NCI-H526 treated with DMSO at 0.1 percent for 48 hours (cell line): ENCODE measurements at places on chromosomes 4 and X.

DNA sequence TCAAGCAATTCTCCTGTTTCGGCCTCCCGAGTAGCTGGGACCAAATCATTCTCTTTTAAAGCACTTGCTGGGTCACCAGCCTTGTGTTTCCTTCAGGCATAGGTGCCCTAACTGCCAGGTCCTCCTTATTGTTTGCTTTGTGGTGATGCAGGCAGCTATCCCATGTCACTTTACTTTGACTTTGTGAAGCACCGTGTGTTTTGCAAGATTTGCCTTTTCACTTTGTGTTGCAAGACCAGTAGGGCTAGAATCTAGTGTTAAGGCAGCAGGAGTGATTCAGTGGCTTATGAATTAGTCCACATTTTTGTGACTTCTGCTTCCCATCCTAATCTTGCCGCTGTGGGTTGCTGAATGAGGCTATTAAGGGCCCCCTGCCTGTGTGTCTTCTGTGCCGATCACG is 20.2 kb downstream of the SYAP1 start:
- DNase-seq = no peak

DNA sequence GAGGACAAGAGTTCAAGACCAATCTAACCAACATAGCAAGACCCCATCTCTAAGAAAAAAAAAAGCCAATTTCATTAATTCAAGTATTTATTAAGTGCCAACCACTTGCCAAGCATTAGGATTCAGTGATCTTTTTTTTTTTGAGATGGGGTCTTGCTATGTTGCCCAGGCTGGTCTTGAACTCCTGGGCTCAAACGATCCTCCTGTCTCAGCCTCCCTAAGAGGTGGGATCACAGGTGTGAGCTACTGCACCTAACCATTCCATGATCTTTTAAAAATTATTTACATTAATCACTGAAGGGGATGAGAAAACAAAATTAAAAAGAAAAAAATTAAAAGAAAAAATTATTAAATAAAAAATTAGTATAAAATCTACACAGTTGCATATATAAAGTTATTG is 24.4 kb downstream of the HELQ start:
- no peak for DNase-seq

- no peak for DNase-seq
Measured at GRCh38 chr4:6893449-6894085, 16.1 kb upstream of the TBC1D14 start.

- DNase-seq = no peak
Measured at GRCh38 chrX:154592505-154592904, 7.6 kb downstream of the CTAG1A start.
